Esophagus muscularis mucosa (tissue), 4 donors: ENCODE measurements at places on chromosomes 5 and 9. TPM values are rescaled to one million over a fixed set of nuclear protein-coding genes. Genes with fewer than 3 reads are reported as not detected.

GRCh38 chr5:175579742-175580432, 78.0 kb upstream of the HRH2 start:
- H3K4me3 ChIP-seq: no peak overlapping the region
- H3K27ac ChIP-seq: no peak overlapping the region
- no peaks in the 10 kb centered on the region for H3K36me3 ChIP-seq
- no peak for DNase-seq
- no peaks in the 10 kb centered on the region for H3K27me3 ChIP-seq

DNA sequence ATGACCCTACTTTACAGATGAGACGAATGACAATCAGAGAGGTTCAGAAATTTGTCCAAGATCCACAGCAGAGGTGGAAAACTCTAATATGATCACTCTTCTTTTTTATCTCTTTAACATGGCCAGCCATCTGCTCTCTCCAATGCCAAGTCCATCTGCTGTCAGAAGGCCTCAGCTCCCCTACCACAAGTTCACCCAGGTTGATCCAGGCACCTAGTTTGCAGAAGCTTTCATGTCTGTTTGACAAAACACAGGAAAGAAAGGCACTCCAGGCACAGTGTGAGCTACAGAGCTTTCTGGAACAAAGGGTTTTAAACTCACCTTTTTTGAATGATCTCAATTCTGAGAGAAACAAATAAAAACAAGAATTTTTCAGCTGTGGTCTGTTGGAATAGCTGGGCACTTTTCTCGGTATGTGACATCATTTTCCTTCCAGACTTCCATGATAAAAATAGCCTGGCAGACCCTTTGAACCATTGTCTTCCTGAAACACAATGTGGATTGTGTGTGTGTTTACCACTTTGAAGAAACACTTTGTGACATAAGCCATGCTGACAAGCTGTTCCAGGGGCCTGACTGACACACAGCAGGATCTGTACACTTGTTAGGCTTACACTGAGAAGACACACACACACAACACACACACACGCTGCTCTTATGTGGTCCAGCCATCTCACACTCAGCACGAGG, 214.3 kb downstream of the AGTPBP1 start:
- no peak overlapping the region for H3K4me3 ChIP-seq
- no peaks in the 10 kb centered on the region for H3K36me3 ChIP-seq
- peaks cover 7% of the 10 kb centered on the region for H3K4me1 ChIP-seq
- H3K27ac ChIP-seq: peak overlapping the region; percentile 50
- no peaks in the 10 kb centered on the region for H3K27me3 ChIP-seq

The NAIP gene
- 21.0 TPM for total RNA-seq

The LCN1 gene
- not detected for total RNA-seq

DNA sequence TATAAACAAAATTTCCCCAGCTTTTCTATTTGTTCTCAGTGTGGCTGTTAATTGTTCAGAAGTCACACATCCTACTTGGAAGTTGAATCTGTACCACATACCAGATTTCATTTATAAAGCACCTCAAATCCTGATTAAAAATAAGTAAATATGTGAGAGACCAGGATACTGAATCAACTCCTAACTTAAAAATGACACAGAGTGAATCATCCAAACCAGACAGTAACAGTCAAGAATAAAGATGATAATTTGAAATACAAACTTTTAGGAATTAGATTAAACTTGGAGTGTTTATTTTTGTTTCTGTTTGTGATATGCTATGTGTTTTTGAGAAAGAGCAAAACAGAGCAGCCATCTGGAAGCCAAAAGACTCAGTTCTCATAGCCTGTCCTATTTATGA, 633.2 kb upstream of the RORB start:
- no peaks in the 10 kb centered on the region for H3K27me3 ChIP-seq
- no peak overlapping the region for H3K27ac ChIP-seq
- H3K4me3 ChIP-seq: no peak overlapping the region

- H3K27ac ChIP-seq: no peak overlapping the region
- no peaks in the 10 kb centered on the region for H3K27me3 ChIP-seq
- no peak overlapping the region for H3K4me3 ChIP-seq
- no peaks in the 10 kb centered on the region for H3K36me3 ChIP-seq
- no peak for DNase-seq
Observed at GRCh38 chr9:16823906-16824305, 46.6 kb downstream of the BNC2 start.

GRCh38 chr5:10485142-10485795, 43.6 kb downstream of the ROPN1L start:
- H3K4me3 ChIP-seq: no peak overlapping the region
- H3K27me3 ChIP-seq: no peaks in the 10 kb centered on the region
- no peak for DNase-seq
- no peak overlapping the region for H3K27ac ChIP-seq
- no peaks in the 10 kb centered on the region for H3K36me3 ChIP-seq

The PCDHB1 gene
- not detected for total RNA-seq

The F12 gene
- total RNA-seq: not detected

The SCGB3A2 gene
- not detected for total RNA-seq

GRCh38 chr5:82656341-82656761, 378.2 kb upstream of the RPS23 start:
- no peaks in the 10 kb centered on the region for H3K27me3 ChIP-seq
- H3K4me3 ChIP-seq: no peak overlapping the region
- no peak overlapping the region for H3K27ac ChIP-seq
- no peak for DNase-seq
- H3K36me3 ChIP-seq: no peaks in the 10 kb centered on the region
- H3K4me1 ChIP-seq: peaks cover 12% of the 10 kb centered on the region

The SLC46A2 gene
- total RNA-seq: not detected

The LHX6 gene
- 2.1 TPM for total RNA-seq

The OR1J2 gene
- total RNA-seq: not detected

DNA sequence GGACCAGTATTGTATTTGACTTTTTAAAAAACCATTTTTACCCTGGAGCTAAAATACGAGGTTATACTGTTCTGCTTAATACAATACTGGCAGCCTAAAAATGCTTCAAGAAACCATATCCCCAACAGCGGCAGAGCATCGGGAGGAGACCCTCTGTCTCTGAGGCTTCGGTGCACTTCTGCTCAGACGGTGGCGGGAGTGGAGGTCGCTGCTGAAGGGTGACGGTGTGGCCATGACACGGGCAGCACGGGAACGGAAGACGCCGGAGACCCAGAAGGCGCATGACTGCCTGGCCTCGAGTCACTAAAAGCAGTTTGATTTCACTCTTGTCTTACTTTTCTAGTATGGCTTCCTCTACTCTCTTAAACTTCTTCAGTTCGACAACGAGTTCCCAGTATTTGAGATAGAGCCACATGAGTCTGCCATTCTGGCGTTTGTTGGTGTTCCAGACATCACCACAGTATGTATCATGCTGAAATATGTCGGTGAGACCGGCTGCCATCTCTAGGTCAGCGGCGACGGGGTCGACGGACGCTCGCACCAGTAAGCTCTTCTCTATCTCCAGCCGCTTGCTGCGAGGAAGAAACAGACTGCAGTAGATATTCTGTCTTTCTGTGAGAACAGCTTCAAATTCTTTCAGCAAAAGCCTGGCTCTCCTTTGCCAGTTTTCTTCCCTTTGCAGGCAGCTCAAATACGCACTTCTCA, 12.8 kb downstream of the CCDC127 start:
- peaks cover 7% of the 10 kb centered on the region for H3K4me1 ChIP-seq
- DNase-seq: no peak
- H3K27ac ChIP-seq: no peak overlapping the region
- H3K27me3 ChIP-seq: no peaks in the 10 kb centered on the region
- no peak overlapping the region for H3K4me3 ChIP-seq

DNA sequence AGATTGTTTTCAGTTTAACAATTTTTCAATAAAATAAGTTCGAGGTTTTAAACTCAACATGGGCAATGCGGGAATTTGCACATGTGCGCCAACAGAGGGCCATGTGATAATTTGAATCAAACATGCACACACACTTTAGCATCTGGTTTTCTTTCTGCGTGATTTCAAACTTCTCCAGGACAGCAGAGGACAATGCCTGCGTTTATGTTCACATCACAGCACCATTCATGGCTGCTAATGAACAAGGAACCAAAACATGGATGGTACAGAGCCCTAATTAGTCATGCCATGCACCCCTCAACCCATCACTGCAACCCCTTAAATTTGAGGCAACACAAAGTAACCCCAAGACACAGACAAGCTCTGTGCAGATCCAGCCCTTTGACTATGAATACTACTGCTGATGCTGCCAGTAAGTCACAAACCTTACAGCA, 2.8 kb downstream of the SHC3 start:
- peaks cover 45% of the 10 kb centered on the region for H3K4me1 ChIP-seq
- H3K27ac ChIP-seq: no peak overlapping the region
- peak overlapping the region; percentile 6 for H3K4me3 ChIP-seq
- peaks cover 59% of the 10 kb centered on the region for H3K27me3 ChIP-seq
- no peak for DNase-seq

DNA sequence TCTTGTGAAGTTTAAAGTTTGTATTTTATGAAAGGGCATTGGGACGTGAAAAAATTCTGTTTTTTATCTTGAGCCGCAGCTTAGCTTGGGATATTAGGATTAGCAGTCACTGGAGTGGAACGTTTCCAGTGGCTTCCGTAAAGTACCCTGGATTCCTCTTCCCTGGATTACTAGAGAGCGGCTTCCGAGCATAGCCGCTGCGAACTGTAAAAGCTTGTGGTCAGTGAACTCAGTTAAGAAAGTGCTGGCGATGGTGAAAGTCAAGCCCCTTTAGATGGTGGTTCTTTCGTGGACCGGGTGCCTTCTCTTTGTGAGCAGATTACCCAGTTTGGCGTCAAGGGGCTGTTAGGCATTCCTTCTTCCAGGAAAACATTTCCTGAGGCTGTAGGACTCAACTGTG, 168.1 kb downstream of the KDM4C start:
- H3K36me3 ChIP-seq: no peaks in the 10 kb centered on the region
- H3K27me3 ChIP-seq: no peaks in the 10 kb centered on the region
- H3K4me1 ChIP-seq: peaks cover 5% of the 10 kb centered on the region
- H3K4me3 ChIP-seq: no peak overlapping the region
- H3K27ac ChIP-seq: no peak overlapping the region
- DNase-seq: no peak

DNA sequence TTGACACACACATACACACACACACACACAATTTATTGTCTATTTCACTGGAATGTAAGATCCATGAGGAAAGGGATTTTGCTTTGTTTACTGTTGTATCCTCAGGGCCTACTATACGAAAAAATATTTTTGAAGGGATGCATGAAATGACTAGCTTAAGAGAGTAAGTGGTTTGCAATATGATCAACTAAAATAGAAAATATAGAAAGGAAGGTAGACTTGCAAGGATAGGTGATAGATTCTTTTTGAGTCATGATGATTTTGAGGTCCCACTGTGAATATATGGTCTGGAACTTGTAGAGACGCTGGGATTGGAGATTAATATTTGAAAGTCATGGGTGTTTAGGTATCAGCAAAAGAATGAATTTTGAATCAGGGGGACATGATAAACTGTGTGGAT, 28.9 kb upstream of the OTULIN start:
- no peak overlapping the region for H3K4me3 ChIP-seq
- H3K27me3 ChIP-seq: no peaks in the 10 kb centered on the region
- H3K27ac ChIP-seq: no peak overlapping the region
- DNase-seq: no peak
- H3K4me1 ChIP-seq: no peaks in the 10 kb centered on the region
